ENCODE measurements at places on chromosomes 6 and 20.

DNA sequence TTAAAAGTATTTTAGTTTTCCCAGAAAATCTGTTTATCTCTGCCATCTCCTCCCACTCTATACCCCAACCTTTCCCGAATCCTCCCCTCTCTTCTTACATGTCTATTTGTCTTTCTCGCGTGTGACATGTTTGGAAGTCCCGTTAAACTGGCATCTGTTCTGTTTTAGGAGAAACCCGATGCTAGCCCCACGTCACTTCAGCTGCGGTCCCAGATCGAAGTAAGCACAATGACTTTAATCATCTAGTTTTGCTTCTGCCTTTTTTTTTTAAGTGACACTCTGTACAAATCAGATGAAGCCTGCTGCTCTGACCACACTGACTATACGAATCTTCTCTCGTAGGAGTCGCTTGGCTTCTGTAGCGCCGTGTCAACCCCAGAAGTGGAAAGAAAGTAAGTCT, 97.4 kb downstream of the SASH1 start:
- no peak for DNase-seq

- DNase-seq, result peak; percentile 21
Observed at GRCh38 chr6:139290787-139291311, 949 bp downstream of the TXLNB start.

GRCh38 chr20:49171909-49172308, 16.2 kb downstream of the STAU1 start:
- DNase-seq, result no peak

GRCh38 chr20:44772636-44773035, 27.0 kb downstream of the KCNK15 start:
- no peak for DNase-seq

DNA sequence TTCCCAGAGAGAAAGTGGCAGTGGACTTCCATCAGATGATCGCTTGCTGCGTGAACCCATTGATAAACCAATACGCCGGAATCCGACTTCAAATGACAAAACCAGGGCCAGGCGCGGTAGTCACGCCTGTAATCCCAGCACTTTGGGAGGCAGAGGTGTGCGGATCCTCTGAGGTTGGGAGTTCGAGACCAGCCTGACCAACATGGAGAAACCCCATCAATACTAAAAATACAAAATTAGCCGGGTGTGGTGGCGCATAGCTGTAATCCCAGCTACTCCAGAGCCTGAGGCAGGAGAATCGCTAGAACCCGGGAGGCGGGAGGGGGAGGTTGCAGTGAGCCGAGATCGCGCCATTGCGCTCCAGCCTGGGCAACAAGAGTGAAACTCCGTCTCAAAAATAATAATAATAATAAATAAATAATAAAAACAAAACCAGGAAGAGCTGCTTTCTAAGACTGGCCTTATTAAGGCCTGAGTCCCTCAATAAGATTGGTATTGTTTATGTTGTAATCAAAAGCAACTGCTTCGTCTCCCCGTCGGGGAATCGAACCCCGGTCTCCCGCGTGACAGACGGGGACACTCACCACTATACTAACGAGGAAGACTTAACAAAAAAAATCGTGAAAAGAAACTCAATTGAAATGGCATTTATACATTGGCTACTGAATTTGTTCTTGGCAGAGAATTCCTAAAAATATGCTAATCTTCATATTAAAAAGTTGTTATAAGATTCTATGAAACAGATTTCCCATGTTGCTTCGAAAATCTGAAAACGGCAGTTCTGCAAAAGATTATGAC, 110.2 kb upstream of the ZNF184 start:
- peak; percentile 77 for DNase-seq

- DNase-seq, result no peak
Observed at GRCh38 chr6:99384507-99384906, 9.5 kb downstream of the COQ3 start.

DNA sequence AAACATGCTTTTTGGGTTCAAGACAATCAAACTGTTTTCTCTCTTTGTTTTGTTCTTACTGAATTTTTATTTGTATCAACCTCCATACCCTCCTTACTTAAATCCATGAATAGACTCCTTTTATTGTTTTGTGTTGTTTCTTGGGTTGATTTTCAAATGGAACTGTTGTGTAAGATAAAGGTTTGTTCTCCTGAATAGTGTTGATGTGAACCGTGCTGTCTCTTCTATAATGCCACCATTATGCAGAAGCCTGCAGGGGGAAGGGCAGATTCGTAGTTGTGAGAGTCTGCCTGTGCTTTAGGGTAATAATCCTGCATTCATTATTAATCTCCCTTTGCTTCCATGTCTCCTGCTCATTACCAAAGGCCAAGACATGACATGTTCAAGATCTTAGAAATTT, 105.9 kb downstream of the CDKAL1 start:
- DNase-seq, result no peak

DNA sequence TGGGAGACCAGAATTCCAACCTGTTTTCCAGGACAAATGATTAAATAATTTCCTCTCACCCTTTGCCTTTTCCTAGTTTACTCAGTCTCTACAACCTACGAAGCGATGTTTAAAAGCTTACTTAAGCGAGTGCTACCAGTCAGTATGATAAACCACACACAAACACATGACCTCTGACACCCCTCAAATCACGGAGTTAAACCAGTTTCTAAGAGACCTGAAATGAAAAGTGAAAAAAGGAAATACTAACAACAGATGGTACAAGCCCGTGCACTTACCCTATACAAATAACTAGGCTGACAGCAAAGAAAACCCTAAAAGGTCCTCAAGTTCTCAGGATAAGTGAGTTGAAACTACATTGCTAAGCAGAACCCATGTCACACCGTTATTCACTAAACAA, 7.7 kb downstream of the TNFRSF21 start:
- DNase-seq, result no peak

DNA sequence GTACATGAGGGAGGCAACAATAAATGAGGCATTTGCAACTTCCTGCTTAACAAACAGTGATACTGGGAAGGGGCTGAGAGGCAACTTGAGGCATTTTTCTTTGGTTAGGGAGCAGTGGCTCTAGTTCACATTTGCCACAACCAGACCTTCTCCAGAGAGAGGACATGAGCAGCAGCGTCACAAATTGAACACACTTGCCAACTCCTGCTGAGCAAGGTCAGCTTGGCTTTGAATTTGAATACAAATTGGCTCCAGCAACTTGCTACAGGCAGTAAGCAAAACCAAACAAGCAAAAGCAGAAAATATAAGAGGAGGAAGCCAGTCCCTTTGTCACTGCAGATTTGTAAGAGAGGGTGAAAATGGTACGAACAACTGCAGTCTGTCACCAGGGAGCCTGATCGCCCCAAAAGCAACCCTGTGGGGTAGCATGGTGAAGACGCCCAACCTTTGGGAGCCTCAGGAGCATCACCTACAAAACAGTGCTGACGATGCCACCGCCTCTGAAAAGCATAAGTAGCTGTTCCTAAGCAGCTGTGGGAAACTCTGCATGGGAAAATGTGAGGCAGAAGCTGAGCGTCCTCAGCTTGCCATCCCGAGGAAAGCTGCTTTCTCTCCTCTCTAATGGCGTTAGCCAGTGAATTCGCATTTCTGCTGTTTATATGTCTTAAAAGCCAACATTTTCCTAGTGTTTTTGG, 378.7 kb downstream of the RNGTT start:
- no peak for DNase-seq

- DNase-seq, result no peak
Observed at GRCh38 chr20:6173481-6173880, 50.7 kb upstream of the FERMT1 start.

- no peak for DNase-seq
Observed at GRCh38 chr6:79632580-79632979, 1.5 kb downstream of the SH3BGRL2 start.

- DNase-seq, result no peak
Observed at GRCh38 chr6:168746013-168746412, 305.0 kb downstream of the SMOC2 start.

DNA sequence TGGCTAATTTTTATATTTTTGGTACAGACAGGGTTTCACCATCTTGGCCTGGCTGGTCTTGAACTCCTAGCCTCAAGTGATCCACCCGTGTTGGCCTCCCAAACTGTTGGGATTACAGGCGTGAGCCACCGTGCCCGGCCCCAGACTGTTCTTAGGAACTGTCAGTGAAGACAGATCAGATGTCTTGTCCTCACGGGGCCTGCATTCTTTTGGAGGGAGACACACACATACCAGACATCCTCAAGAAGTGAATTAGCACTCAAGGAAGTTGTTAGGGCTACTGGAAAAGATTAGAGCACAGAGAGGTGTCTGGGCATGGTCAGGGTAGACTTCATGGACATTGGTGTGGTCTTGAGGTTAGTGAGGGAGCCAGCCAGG, 10.3 kb upstream of the LPIN3 start:
- peak; percentile 68 for DNase-seq

GRCh38 chr20:406200-407132, 1.6 kb upstream of the RBCK1 start:
- DNase-seq, result no peak

- no peak for DNase-seq
Observed at GRCh38 chr6:170297576-170298330, 6.9 kb upstream of the DLL1 start.

GRCh38 chr6:11889572-11889971, 111.0 kb upstream of the ADTRP start:
- peak; percentile 45 for DNase-seq

DNA sequence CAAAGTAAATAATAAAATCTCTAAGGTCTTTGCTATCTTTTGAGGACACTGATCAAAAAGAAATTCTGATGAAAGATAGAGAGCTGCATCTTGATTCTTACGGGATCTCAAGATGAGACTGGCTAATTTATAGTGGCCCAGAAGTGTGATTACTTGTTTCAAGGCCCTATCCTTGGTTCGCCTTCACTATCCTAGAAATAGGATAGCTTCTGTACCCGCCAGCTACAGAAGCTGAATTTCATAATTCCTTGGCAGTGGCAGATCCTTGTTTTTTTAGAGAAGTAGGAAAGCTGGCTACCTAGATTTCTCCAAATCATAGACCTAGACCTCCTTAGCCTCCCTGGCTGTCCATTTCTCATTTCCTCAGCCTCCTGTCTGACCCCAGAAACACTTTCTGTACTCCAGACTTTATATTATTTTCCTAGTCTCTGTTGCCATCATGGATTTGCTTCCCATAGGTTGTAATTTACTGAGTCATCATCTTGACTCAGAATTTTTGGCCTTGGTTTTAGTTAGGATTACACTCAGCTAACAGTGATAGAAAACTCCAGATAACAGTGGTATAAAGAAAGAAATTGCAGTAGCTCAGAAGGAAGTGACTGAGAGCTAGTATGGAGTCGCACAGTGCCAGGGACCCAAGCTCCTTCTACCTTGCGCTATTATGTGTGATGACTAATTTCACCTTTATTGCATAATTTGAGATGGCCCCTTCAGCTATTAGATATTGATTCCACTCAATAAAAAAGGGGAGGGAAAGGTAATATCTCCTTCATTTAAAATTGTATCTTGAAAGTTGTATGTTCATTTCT, 27.7 kb downstream of the PHF3 start:
- peak; percentile 72 for DNase-seq

DNA sequence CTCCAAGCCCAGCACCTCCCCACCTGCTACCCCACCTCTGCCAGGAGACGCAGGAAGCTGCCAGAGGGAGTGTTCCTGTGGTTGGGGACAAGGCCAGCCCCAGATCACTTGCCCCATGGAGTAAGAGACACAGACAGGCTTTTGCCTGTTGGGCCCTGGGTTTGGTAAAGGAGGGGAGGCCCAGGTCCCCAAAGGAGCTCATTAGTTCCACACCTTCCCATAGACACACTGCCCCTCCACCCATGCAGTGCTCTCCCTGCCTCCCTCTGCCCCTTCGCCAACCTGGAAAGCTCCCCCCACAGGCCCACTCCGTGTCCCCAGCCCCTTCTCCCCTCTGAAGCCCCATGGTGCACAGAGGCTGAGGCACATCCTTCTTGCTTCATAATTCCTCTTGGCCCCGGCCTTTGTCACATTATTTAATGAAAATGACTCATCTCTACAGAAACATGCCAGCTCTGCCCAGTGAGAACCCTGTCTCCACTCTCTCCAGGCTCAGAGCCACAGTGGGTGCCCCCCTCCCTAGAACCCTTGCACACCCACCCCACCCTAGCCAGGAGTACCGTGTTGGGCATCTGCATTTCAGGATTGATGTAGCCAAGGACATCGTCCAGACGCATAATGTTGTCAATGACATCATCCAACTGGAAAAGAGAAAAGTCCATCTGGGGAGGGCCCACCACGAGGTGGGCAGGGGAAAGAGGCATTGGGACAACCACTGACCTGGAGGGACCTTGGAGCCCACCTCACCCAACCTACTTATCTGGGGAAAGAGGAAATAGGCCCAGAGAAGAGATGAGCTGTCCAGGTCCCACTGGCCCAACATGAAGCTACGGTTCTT, 46.0 kb downstream of the TFEB start:
- DNase-seq, result peak; percentile 54

DNA sequence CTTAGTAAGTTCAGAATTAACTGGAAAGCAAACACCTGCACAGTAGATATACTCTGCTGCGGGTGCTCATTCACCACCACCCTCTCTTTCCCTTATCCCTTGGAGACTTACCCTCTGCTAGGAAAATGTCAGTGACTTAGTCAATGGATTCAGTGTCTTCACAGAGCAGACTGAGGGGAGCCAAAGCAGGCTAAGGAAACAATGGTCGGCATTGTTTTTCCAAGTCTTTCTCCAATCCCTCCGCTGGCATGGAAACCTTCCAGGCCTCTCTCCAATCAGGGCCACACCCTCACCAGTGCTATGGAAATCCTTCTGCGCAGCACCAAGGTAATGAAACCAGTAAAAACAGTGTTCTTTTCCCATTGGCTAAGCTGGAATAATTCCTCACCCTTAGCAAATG, 531.2 kb downstream of the TFAP2B start:
- DNase-seq, result no peak

DNA sequence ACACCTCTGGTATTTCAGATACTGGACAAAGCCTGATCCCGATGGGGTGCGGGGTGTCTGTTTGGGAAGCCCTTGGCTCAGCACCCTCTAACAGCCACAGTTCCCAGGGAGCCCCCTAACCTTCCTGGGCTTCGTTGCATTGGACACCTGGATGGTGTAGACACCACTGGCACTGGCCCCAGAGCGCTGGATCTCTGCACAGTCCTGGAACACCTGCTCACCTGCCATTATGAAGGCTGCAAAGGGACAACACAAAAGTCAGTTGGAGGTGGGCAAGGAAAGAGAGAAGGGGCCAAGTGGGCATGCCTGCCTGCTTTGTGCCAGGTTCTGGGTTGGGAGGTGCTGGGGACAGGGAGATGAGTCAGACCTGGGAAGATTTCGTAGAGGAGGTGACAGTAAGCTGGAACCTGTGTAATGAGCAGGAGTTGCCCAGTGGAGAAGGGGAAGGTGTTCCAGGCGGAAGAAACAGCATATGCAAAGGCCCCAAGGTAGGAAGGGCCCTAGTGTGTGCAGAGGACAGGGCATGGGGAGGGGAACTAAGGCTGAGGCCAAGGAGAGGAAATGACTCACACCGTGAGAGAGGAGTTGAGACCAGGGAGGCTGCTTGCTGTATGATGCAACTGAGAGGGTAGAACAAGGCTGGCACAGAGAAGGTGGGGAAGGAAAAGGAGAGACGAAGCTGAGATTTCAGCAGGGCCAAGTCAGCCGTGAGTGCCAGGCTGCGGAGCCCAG, 34.9 kb downstream of the ANGPT4 start:
- DNase-seq, result peak; percentile 80
